ENCODE measurements at places on chromosomes 5 and 9.

- DNase-seq, result no peak
Measured at GRCh38 chr5:75405296-75405695, 68.3 kb downstream of the HMGCR start.

DNA sequence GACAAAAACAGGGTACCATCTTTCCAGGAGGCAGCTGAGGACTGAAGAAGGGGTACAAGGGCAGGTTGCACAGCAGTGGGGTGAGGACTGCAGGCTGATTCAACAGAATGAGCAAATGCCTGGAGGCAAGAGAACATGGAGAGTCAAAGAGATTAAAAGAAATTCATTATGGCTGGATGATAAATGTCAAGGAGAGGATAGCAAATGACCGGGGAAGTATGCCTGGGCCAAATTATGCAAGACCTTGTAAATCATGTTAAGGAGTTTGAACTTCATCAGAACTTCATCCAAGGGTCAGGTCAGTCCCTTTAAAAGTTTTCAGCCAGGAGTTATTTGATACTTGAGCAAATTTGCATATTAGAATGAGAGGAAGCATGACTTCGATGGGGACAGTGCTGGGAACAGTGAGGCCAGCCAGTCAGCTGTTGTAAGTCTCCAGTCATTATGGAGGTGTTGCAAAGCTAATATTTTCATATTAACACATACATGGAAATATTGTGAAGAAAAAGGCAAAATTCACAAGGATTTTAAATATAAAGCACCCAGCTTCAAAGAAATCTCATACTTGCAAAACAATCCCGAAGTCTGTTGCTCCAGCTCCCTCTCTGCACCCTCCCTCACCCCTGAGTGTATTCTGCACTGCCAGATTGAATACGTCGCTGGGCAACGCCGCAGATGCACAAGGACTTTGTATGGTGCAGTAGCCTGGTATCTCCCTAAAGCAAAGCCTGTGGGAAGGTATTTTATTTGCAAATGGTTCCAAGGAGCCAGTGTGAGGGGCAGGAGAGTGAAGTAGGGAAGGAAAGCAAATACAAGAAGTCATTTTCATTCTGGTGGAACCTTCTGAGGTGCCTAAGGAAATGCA lies 509.8 kb upstream of the TLE4 start:
- no peak for DNase-seq

DNA sequence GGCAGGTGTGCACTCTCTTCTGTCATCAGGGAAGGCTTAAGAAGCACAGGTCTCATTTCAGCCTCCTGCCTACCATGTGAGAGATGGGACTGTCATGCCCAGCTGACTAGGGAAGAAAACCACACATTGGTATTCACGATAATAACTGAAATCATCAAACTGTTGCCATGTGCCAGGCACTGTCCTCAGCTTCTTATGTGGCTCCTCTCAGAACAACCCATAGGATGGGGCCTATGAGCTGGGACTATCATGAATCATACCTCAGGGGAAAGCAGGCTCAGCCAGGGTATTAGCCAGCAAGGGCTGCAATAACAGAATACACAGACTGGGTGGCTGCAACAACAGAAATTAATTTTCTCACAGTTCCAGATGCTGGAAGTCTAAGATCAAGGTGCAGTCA lies 3.3 kb downstream of the AFAP1L1 start:
- no peak for DNase-seq

DNA sequence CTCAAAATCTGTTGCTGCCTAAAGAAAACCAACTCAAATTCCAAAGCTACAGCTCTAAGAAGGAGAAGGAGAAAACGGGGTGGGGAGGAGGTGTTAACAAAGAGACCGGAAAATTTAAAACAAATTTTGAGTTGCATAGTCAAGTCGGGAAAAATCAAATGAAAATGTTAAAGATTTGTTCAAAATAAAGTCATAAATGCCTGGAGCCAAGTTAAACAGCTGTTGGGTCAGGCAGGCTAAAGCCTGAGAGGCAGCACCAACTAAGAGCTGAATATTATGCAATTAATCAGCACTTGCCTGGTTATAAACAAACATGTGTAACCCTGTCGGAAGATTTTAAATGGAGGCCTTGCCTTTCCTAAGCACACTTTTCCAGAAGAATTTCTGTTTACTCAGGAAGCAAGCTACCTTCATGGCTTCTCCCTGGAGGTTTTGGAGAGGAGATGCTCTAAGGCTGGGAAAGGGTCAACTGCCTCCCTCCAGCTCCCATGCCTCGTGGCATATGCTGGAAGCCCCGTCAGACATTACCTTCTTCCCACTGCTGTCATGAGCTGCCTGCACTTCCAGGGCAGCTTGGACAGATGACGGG lies 270.5 kb downstream of the DMRT2 start:
- no peak for DNase-seq

All from hippocampal formation (tissue), 2 donors.